ENCODE measurements at places on chromosomes 2 and 18. TPM values are rescaled to one million over a fixed set of nuclear protein-coding genes. Genes with fewer than 3 reads are reported as not detected.

Gene CRYBA2
- not detected for polyA plus RNA-seq

Gene FBXO48
- 1.9 TPM for polyA plus RNA-seq

Gene MBD5
- 21.3 TPM for polyA plus RNA-seq

DNA sequence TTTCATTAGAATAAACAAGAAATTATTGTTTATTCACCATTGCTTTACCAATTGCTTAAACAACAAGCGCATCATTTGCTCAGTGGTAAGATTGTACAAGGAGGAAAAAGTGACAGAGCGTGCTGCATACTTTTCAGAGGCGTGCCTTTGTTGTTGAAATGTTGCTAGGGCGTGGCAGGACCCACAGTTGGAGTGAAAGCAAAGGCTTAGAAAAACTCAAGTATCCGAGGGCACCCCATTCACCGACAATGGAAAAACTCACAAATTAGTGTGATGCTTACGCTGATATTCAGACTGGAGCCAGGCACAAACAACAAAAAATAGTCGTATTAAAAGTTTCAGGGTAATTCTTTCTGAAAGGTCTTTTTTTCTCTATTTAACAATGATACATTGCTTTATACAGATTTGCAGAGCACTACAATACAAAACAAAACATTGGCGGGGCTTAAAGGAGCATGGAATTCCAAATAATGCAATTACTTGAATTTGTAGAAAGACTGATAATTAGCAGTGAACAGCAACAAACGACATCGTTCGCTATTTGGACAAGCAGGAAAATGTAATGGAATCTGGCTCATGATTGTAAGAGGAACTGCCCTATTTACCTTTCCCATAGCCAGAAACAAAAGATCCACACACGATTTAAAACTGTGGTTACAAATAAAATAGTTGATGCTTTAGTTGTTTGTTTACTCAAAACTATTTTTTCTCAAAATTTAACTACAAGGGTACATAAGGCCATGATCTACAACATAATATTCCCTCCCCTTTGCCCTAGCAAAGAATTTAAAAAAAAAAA, 37.8 kb upstream of the RTTN start:
- no peak for DNase-seq

- DNase-seq: no peak
These were observed 166.3 kb downstream of the RAB3GAP1 start for GRCh38 chr2:135218426-135218825.

DNA sequence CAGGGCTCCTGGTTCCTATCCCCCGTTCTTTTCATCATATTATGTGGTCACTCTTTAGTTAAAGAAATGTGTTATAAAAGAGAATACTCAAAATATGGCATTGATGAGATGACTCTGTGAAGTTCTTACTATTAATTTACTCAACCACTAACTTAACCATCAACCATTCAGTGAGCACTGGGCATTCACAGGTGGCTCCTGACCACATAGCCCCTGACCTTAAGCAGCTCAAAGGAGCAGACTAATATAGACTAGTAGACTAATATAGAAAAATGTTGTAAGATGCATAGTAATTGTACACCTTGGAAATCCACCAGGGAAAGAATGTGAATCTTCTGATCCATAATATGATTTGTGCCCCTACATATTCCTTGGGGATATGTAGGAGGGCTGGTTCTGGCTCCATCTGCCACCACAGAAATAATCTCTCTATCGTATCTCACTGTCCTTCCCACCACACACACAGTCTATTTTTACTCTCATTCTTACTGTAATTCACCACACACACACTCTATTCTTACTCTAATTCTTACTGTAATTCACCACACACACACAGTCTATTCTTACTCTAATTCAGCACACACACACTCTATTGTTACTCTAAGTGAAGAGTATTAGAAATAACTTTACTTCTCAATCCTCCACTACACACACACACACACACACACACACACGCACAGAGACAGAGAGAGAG, 188.9 kb upstream of the ITGA4 start:
- DNase-seq: no peak

DNA sequence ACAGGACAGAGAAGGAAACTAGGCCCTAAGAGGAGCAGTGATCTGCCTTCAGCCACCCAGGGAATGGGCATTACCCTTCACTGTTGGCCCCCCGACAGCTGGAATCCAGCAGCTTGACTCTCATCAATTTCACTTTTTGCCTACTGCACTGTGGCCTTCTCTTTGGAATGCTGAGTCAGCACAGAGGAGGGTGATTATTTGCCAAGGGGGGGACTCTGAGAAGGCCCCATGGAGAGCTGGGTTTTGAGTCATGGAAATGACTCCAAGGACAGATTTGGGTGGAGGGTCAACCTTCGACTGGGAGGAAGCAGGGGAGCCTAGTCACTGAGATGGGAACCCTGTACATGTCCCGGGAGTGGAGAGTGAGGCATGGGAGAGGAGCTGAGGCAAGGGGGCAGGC, 38.1 kb upstream of the NTSR2 start:
- no peak for DNase-seq

All from keratinocyte (primary cell).